ENCODE measurements at places on chromosomes 11 and 22.

GRCh38 chr11:69530278-69531070 lies 49.0 kb downstream of the LINC01488 start:
- no peak overlapping the region for H3K4me3 ChIP-seq
- no peaks in the 10 kb centered on the region for H3K36me3 ChIP-seq
- no peaks in the 10 kb centered on the region for H3K4me1 ChIP-seq
- no peak for DNase-seq
- no peak overlapping the region for H3K27ac ChIP-seq

DNA sequence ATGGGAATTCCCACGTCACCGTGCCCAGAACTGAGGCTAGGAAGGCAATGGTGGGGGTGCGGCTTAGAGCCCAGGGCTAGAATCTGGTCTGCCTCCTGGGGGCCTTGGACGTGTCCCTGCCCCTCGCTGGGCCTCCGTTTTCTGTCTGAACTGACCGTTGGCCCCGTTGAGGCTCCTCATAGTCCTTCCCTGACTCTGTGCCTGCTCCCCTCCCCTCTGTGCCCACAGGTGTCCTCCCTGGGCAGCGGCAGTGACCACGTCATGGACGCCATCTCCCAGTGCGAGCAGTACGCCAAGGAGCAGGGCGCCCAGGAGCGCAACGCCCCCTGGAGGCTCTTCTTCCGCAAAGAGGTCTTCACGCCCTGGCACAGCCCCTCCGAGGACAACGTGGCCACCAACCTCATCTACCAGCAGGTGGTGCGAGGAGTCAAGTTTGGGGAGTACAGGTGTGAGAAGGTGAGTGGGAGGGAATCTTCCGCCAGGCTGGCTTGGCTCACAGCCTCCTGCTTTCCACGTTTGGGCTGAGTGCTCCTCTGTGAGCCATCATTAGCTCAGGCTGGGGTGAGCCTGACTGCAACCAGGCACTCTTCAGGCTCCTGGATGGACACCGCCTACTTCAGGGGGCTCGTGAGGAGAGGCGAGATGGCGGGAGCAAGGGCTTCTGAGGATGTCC lies 63.9 kb downstream of the MYO7A start:
- peaks cover 2% of the 10 kb centered on the region for H3K27me3 ChIP-seq
- DNase-seq: no peak
- H3K27ac ChIP-seq: no peak overlapping the region
- H3K4me3 ChIP-seq: no peak overlapping the region
- H3K36me3 ChIP-seq: no peaks in the 10 kb centered on the region

GRCh38 chr11:17154409-17155159 lies 53.2 kb downstream of the PIK3C2A start:
- H3K4me3 ChIP-seq: no peak overlapping the region
- H3K27me3 ChIP-seq: no peaks in the 10 kb centered on the region
- H3K4me1 ChIP-seq: peaks cover 4% of the 10 kb centered on the region
- DNase-seq: no peak

- DNase-seq: no peak
- H3K4me1 ChIP-seq: no peaks in the 10 kb centered on the region
These were observed 9.1 kb upstream of the ZNF74 start for GRCh38 chr22:20384865-20385264.

DNA sequence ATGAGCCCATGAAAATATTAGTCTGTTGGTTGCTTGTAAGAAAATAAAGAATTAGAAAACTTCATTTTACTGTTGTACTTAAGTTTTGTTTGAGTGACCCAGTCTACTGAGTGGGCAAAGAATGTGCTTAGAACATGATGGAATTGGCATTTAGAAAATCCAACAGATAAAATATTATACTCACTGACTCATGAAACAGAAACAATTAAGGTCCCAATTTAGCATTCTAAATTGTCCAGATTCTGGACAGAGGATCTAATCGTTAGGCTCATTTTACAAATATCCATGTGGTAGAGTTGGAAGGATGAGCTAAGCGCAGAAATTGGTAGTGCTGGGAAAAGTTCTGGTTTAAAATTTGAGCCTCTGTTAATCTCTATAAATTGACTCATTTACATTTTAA lies 45.4 kb downstream of the METTL15 start:
- H3K27me3 ChIP-seq: no peaks in the 10 kb centered on the region
- peaks cover 24% of the 10 kb centered on the region for H3K36me3 ChIP-seq
- DNase-seq: no peak
- no peaks in the 10 kb centered on the region for H3K4me1 ChIP-seq

DNA sequence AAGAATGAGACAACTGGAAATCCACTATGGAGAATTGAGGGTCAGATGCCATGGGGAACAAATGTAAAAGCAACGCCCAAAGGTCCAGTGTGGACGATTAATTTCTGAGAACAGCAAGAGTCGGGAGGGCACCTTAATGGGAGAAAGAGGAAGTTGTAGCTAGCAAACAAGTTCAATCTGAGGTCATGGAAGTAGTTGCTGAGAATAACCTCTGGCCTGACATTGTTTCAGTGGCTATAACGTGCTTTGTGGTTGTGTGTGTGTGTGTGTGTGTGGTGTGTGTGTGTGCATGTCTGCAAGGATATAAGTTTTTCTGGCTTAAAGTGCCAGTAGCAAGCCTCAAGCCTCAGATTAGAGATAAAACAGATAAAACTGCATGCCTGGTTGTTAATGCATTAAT lies 1630.1 kb upstream of the TENM4 start:
- no peaks in the 10 kb centered on the region for H3K4me1 ChIP-seq
- no peak overlapping the region for H3K27ac ChIP-seq
- DNase-seq: no peak

DNA sequence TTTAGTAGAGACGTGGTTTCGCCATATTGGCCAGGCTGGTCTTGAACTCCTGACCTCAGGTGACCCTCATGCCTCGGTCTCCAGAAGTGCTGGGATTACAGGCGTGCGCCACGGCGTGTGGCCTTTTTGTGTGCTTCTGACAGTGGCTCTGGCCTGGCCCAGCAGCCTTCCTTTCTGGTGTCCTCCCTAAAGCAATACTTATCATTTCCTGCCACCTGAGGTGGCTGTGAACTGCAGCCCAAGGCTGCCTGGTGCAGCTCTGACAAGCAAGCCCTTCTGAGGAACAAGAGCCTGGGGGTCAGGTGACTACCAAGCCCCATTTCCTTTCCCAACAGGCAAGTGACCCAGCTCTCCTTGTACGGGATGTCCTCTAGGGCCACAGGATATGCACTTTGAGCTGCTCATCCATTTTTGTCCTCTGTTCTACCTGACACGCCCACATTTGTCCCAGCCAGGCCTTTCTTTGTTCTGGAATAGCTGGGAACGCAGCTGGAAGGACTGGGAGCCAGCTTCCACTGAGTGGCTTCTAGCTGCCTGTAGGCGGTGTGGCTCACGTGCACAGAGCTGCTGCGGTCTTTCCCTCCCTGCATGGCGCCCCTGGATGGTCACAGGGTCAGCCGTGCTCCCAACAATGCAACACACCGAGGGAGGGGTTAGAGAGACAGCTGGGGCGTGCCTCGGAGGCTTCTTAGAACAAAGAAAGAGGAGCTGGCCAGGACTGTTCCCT lies 12.3 kb upstream of the BID start:
- H3K36me3 ChIP-seq: peaks cover 2% of the 10 kb centered on the region
- no peak overlapping the region for H3K27ac ChIP-seq
- no peaks in the 10 kb centered on the region for H3K27me3 ChIP-seq
- H3K4me3 ChIP-seq: no peak overlapping the region
- peaks cover 25% of the 10 kb centered on the region for H3K4me1 ChIP-seq
- DNase-seq: no peak

DNA sequence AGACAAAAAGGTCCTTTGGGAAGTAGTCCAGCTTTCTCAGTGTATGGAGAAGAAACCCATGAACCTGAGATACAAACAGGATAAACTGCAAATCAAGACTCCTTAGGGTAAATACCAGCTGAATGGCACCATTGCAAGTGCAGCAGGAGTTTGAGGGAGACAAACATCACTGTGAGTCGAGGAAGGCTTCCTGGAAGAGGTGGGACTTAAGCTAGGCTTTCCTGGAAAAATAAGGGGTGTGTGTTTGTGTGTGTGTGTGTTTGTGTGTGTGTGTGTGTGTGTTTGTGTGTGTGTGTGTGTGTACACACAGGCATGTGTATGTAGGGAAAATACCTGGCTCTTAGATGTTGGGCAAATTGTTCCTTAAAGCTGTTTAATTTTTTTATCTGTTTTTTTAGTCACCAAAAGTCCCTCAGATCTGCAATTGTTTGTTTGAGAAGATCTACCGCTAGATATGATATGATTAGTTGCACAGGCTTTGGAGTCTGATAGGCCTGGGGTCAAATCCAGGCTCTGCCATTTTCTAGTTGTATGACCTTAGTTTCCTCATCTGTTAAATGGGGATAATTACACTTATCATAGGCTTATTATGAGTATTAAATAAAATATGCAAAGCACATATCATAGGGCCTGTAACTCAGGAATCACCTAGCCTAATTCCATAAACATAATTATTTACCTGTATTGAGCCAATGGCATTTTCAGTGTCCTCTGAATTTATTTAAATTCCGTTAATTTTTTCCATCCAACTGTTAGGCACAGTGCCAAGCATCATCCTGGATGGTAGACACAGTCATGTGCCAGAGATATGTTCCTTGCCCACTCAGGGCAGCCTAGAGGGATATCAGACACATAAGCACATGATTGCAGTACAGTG lies 85.6 kb upstream of the EED start:
- DNase-seq: no peak
- no peak overlapping the region for H3K27ac ChIP-seq
- no peak overlapping the region for H3K4me3 ChIP-seq

GRCh38 chr11:46835897-46836296 lies 10.2 kb downstream of the CKAP5 start:
- H3K4me3 ChIP-seq: no peak overlapping the region
- no peaks in the 10 kb centered on the region for H3K27me3 ChIP-seq
- H3K36me3 ChIP-seq: no peaks in the 10 kb centered on the region

GRCh38 chr22:20430720-20431510 lies 6.7 kb downstream of the SCARF2 start:
- no peak overlapping the region for H3K27ac ChIP-seq
- no peak overlapping the region for H3K4me3 ChIP-seq
- no peaks in the 10 kb centered on the region for H3K27me3 ChIP-seq
- H3K4me1 ChIP-seq: peaks cover 27% of the 10 kb centered on the region

DNA sequence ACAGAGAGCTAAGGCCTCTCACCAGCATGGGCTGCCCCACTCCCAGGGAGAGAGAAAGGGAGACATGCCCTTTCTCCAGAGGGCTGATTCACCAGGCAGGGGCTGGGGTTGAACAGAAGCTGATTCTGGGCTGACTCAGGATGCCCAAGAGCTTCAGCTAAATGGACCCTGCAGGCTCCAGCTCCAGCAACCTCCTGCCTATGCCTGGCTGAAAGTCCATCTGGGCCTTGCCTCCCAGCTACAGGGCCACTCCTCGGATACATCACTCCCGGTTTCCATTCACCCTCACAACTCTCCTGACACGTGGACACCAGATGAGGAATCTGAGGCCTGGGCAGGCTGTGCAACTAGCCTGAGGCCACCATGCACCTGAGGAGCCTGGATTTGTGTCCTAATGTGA lies 215.5 kb downstream of the BUD13 start:
- no peaks in the 10 kb centered on the region for H3K36me3 ChIP-seq
- no peak for DNase-seq
- H3K27me3 ChIP-seq: no peaks in the 10 kb centered on the region
- H3K4me3 ChIP-seq: no peak overlapping the region

Measured in osteocyte (in vitro differentiated cells).